Caco-2 (cell line): ENCODE measurements at places on chromosomes 1 and 21. TPM values are rescaled to one million over a fixed set of nuclear protein-coding genes. Genes with fewer than 3 reads are reported as not detected.

DNA sequence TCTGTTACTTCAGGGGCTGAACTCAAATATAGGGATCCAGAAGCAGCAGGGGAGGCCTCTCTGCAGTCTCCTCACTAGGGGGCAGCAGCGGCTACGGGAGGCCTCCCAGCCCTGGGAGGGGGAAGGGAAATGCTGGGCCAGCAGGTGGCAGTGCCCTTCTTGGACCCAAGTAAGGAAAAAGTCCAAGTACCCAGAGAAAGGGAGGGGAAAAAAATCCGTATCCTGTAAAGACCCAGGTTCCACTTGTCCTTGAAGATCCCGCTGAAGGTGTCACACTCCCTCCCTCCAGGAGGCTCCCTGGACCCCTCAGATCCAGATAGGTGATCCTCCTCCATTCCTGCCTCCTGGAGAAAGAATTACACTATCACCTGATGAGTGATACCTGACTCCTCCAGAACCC lies 14.1 kb upstream of the NUAK2 start:
- no peaks in the 10 kb centered on the region for H3K36me3 ChIP-seq
- H3K4me3 ChIP-seq: no peak overlapping the region
- peak; percentile 79 for DNase-seq
- no peak overlapping the region for H3K27ac ChIP-seq
- H3K27me3 ChIP-seq: no peaks in the 10 kb centered on the region

- no peaks in the 10 kb centered on the region for H3K27me3 ChIP-seq
- no peak overlapping the region for H3K27ac ChIP-seq
- DNase-seq: no peak
- no peaks in the 10 kb centered on the region for H3K4me1 ChIP-seq
- H3K36me3 ChIP-seq: no peaks in the 10 kb centered on the region
Observed at GRCh38 chr21:21018821-21019220, 20.6 kb downstream of the NCAM2 start.

- no peaks in the 10 kb centered on the region for H3K36me3 ChIP-seq
Observed at GRCh38 chr1:68401506-68401905, 48.2 kb downstream of the RPE65 start.

GRCh38 chr1:58324558-58324957 lies 222.0 kb downstream of the OMA1 start:
- no peaks in the 10 kb centered on the region for H3K36me3 ChIP-seq
- H3K4me1 ChIP-seq: no peaks in the 10 kb centered on the region
- H3K27ac ChIP-seq: no peak overlapping the region
- no peak overlapping the region for H3K4me3 ChIP-seq

DNA sequence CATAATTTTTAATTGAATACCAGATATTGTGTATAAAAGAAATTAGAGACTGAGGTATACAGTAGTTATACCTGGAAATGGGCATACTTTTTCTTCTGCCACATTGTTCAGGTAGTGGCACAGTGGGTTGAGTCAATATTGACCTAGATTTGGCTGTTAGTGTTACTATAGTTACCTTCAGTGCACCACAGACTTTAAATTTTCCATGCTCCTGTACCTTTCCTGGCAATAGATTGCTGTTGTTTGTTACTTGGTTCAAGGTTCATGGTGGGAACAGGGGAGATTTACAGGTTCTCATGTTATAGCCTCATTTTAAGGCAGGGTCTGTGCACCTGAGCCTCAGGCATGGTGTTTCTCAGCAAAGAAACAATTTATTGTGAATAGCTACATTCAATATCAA lies 218.7 kb downstream of the LBR start:
- H3K27ac ChIP-seq: no peak overlapping the region
- no peaks in the 10 kb centered on the region for H3K4me1 ChIP-seq
- no peaks in the 10 kb centered on the region for H3K36me3 ChIP-seq
- H3K27me3 ChIP-seq: no peaks in the 10 kb centered on the region
- H3K4me3 ChIP-seq: no peak overlapping the region
- DNase-seq: no peak

DNA sequence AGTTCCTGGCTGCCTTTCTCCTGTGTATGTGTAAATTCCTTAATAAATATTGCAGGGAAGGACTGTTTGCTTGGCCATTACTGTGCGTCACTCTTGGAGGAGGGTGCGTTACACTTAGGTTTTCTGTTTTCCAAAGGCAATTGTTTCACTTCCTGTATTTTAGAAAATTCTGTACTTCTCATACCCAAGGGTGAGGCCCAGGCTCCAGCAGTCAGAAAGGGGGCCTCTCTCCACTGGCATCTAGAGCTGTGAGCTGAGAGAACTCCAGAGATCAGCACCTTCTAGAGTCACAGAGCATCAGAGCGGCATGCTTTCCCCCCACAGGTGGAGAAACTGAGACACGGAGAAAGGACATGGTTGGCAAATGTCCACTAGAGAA lies 27.0 kb upstream of the ZFP69B start:
- no peak overlapping the region for H3K27ac ChIP-seq
- no peaks in the 10 kb centered on the region for H3K36me3 ChIP-seq
- no peak for DNase-seq
- no peaks in the 10 kb centered on the region for H3K27me3 ChIP-seq
- no peaks in the 10 kb centered on the region for H3K4me1 ChIP-seq

The UMODL1 gene
- total RNA-seq: 0.20 and 0.21 TPM in 2 replicates

The SOX13 gene
- total RNA-seq: 31.5 and 34.5 TPM in 2 replicates

The CELA2B gene
- total RNA-seq: not detected in 2 replicates
